T-helper 17 cell (primary cell): ENCODE measurements at places on chromosomes 4 and X.

GRCh38 chr4:48898733-48899431 lies 7.7 kb downstream of the OCIAD2 start:
- no peak for DNase-seq

- no peak for DNase-seq
These were observed 232.3 kb upstream of the RPS6KA3 start for GRCh38 chrX:20498851-20499635.

GRCh38 chr4:177706916-177707315 lies 264.7 kb upstream of the AGA start:
- DNase-seq, result no peak

DNA sequence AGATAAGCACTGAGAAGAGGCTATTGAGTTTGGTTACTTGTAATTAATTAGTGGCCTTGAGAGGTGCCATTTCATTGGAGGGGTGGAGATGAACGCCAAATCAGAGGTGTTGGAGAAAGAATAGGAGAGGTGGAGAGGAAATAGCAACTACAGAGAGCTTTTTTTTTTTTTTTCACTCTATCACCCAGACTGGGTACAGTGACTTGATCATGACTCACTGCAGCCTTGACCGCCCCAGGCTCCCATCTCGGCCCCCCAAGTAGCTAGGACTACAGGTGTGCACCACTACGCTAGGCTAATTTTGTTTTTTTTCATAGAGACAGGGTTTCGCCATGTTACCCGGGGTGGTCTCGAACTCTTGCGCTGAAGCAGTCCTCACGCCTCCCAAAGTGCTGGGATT lies 5.2 kb downstream of the NHS start:
- no peak for DNase-seq

DNA sequence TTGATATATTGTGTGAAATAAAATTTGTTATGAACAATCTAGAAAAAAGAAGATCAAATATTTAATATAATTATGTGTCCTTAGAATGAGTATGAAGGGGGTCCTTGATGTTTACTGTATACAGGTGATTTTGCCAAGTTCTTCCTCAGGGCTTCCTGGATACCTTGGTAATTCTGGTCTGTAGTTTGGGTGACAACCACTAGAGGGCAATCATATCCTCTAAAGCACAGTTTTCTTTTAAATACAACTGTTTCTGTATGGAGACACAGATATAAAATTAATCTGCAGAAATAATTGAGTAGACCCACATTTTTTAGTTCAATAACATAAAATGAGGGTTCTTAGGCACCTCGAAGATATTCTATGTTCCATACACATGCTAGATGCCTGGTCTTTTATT lies 157.7 kb downstream of the SPANXN1 start:
- DNase-seq, result no peak

DNA sequence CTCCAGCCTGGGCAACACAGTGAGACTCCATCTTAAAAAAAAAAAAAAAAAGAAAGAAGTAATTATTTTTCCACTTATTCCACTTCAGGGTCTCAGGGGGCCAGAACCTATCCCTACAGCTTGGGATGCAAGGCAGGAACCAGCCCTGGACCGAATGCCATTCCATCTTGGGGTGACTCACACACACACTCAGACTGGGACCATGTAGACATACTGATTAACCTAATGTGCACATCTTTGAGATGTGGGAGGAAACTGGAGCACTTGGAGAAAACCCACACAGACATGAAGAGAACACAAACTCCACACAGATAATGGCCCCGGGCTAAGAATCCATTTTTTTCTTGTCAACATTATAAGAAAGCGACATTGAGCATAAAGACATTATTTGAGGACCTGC lies 132.5 kb downstream of the PTTG2 start:
- no peak for DNase-seq

GRCh38 chr4:94339779-94340178 lies 2.9 kb downstream of the HPGDS start:
- DNase-seq, result no peak

GRCh38 chr4:99961711-99962110 lies 11.6 kb upstream of the H2AZ1 start:
- no peak for DNase-seq

GRCh38 chrX:118108304-118108703 lies 8.3 kb downstream of the KLHL13 start:
- no peak for DNase-seq

DNA sequence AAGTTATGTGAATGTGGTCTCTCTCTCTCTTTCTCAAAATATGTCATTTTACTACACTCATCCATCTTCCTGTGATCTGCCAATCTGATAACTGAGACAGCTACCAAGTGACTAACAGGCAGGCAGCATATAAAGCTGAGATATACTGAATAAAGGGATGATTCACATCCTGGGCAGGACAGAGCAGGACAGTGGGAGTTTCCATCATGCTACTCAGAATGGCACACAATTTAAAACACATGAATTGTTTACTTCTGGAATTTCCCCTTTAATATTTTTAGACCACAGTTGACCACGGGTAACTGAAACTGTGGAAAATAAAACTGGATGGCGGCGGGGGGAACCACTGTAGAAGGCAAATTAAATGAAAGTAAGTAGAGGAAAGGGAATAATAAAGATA lies 58.6 kb upstream of the DCTD start:
- no peak for DNase-seq

DNA sequence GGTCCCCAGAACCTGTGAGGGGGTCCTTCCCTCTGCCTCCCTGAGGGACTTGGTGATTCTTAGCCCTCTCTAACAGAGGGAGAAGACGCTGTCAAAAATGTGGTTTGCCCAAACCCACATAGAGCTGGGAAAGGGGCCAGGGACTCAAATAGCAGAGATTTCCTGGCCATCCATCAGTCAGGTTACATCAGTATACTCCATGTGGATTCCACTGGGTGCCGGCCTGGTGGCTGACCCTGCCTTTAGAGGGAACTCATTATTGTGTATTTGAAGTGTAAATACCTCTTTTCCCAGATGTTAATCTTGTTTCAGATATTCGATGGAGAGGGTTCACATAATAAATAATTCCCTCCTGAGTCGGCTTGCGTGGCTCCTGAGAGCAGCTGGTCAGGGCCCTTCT lies 130.3 kb downstream of the TBL1X start:
- no peak for DNase-seq

GRCh38 chr4:76738086-76738931 lies 159.6 kb downstream of the SOWAHB start:
- DNase-seq, result no peak

- DNase-seq, result no peak
These were observed 30.9 kb downstream of the YTHDC1 start for GRCh38 chr4:68319040-68319439.

GRCh38 chrX:2717312-2717711 lies 26.2 kb downstream of the CD99 start:
- DNase-seq, result no peak

DNA sequence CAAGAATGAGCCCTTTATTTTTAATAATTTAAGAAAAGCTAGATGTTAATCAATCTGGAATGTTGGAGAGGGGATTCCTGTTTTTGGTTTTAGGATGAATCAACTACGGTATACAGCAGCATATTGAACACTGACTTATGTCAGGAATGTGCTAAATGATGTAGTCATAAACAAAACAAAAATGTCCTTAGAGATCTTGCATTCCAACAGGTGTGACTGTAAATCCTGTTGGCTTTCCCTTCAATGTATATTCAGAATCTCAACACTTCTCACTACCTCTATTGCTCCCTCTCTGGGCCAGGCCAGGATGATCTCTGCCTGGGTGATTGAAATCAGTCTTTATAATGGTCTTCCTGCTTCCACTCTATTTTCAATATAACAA lies 37.8 kb upstream of the BDH2 start:
- DNase-seq, result no peak

- no peak for DNase-seq
These were observed 89.1 kb downstream of the MID1IP1 start for GRCh38 chrX:38890326-38890725.

DNA sequence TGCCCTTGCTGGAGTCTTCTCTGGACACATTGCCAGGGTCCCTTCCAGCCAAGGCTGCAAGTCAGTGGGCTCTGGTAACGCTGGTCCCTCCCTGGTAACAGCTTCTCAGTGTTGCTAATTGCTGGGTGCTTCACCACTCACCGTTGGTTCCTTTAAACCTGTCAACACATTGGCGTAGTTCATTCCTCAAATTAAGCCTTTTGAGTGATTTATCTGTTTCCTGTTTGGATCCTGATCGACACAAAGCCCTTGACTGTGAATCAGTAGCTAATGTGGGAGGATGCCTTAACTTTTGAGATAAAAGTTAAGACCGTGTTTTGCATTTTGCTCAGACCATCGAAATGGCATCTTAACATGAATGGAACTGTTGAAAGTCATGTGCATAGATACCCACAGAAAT lies 125.9 kb downstream of the AMELX start:
- no peak for DNase-seq

GRCh38 chr4:52979821-52980590 lies 117.9 kb downstream of the RASL11B start:
- DNase-seq, result no peak

DNA sequence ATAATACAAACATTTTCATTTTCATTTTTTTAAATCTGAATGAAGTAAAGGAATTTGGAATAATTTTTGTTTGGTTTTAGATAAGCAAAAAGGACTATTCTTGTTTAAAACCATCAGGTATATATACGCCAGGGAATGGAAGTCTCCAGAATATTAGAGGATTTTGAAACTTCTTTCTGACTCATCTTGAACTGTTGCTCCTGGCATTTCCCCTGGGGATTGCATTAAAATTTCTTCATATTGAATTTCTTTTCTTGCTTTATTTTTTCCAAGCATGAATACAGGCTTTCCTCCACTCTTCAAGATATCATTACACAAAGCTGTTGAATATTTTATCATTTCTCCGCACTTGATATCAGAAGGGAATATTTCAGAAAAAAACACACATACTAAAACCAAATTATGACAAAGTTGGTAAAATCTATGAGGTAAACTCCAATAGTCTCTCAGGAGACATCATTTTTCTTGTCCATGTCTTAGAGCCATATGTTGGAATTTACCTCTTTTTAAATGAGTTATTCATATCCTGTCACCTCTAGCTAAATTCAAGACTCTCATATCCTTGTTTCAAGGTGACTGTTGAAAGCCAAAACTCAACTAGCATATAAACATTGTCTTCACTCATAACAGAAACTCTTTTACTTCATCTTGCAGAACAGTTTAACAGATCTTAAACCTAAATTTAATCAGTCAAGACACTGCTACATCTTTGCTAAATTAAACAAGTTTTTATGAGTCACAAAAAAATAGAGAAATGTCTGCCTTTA lies 20.7 kb upstream of the CSN1S1 start:
- no peak for DNase-seq

DNA sequence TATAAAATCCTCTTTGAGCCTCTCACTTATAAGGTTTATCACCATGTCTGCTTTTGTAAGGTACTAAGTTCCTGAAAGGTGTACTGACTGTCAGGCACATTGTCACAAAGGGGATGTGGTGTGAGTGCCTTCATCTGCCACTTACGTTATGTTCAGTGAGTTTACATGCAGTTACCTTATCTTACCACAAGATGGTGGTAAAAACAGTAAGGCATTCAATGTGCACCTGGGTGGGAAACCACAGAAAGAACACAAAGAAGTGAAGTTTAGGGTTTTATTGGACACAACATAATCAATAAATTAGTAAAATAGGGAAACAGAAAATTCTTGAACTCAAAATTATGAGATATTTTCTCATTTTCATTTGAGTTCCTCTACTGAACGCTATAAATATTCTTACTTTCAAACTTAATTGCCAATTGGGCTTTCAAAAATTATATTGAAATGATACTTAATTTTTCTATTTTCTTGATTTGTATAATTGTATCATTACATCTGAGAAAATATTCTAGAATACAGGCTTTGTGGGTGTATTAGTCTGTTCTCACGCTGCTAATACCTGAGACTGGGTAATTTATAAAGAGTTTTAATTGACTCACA lies 650.8 kb downstream of the PCDH7 start:
- no peak for DNase-seq

GRCh38 chrX:19864736-19865135 lies 22.7 kb downstream of the SH3KBP1 start:
- no peak for DNase-seq
